ENCODE measurements at places on chromosomes 5 and 9. TPM values are rescaled to one million over a fixed set of nuclear protein-coding genes. Genes with fewer than 3 reads are reported as not detected.
A peak's percentile ranks its signal among the peaks of the same experiment; 100 is the strongest.

CCL19 gene
- total RNA-seq: not detected

TCF7 gene
- total RNA-seq: 17.2 TPM

PLCXD3 gene
- total RNA-seq: not detected

DNA sequence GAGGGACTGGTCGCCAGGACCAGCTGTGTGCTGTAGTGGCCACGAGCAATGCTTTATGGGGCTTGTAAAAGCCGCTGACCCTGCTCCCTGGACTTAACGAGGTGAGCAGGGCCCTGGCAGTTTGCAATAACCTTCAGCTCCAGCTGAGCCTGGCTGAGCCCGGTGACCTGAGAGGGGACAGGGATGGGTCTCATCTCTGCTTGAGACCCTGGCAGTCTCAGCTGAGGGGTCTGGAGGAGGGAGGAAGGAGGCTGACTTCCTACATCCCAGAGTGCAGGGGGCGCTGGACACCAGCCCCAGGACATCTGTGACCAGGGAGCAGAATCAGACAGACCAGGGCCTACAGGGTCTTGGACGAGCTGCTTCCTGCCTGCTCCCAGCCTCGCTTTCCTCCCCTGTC is 277.5 kb upstream of the MVB12B start:
- H3K36me3 ChIP-seq: peaks cover 4% of the 10 kb centered on the region
- peak; percentile 42 for DNase-seq
- H3K4me1 ChIP-seq: no peaks in the 10 kb centered on the region
- no peaks in the 10 kb centered on the region for H3K27me3 ChIP-seq

DNA sequence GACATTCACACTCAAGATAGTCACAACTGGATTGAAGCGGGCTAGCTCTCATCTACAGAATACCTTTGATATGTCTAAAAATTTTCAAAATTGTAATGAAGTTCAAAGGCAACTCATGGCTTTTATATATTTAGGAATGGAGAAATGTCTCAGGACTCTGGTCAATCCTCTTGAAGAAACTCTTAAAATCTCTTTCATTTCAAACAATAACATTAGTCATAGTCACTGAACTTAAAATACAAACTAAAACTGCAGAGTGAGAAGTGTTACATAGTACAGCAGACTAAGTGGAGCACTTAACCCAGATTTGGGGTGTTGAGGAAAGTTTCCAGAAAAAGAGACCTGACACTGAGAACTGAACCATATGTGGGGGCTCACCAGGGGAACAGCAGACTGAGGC is 20.7 kb downstream of the FANCC start:
- no peaks in the 10 kb centered on the region for H3K4me1 ChIP-seq
- no peaks in the 10 kb centered on the region for H3K36me3 ChIP-seq
- DNase-seq: no peak
- no peaks in the 10 kb centered on the region for H3K27me3 ChIP-seq
- no peak overlapping the region for H3K4me3 ChIP-seq

DNA sequence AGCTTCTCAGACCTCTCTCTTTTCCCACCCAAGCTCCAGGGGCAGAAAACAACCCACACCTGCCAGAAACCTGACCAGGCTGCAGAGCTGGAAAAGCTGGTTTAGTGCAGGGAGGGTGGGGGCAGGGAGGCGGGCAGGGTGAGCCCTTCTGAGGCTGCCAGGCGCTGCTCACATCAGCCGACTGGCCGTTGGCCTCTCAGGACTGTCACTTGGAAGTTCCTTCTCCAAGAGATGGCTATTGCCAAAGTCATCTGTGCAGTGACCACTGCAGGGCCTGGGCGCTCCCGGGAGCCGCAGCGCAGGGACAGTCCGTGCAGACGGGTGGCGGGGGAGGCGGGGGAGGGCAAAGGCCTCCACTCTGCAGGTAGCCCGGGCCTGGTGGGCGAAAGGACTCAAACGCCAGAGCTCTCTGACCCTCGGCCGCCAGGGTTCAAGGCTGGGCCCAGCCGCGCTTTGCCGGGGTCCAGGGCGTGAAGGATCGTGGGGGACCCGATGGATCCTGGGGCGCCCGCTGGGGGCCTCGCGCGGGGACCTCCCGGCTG is 205.0 kb upstream of the IER5L start:
- no peaks in the 10 kb centered on the region for H3K4me1 ChIP-seq
- no peak overlapping the region for H3K27ac ChIP-seq
- H3K4me3 ChIP-seq: peak overlapping the region; percentile 55
- H3K27me3 ChIP-seq: no peaks in the 10 kb centered on the region
- peaks cover 2% of the 10 kb centered on the region for H3K36me3 ChIP-seq

GRCh38 chr5:76836181-76836580 is 13.6 kb upstream of the S100Z start:
- H3K36me3 ChIP-seq: peaks cover 17% of the 10 kb centered on the region
- H3K27me3 ChIP-seq: no peaks in the 10 kb centered on the region
- no peak overlapping the region for H3K27ac ChIP-seq
- no peaks in the 10 kb centered on the region for H3K4me1 ChIP-seq
- DNase-seq: no peak
- H3K4me3 ChIP-seq: no peak overlapping the region

- H3K27me3 ChIP-seq: no peaks in the 10 kb centered on the region
- H3K4me1 ChIP-seq: no peaks in the 10 kb centered on the region
- no peak overlapping the region for H3K27ac ChIP-seq
- no peaks in the 10 kb centered on the region for H3K36me3 ChIP-seq
- DNase-seq: no peak
These were observed 617.7 kb upstream of the C9orf72 start for GRCh38 chr9:28190981-28191380.

- H3K27me3 ChIP-seq: no peaks in the 10 kb centered on the region
- H3K27ac ChIP-seq: peak overlapping the region; percentile 47
- H3K4me1 ChIP-seq: peaks cover 13% of the 10 kb centered on the region
- H3K36me3 ChIP-seq: no peaks in the 10 kb centered on the region
- DNase-seq: peak; percentile 43
- no peak overlapping the region for H3K4me3 ChIP-seq
These were observed 179.1 kb upstream of the SLC24A2 start for GRCh38 chr9:19967888-19968459.
